ENCODE measurements at places on chromosomes 3 and 15.

GRCh38 chr3:183515968-183516851 is 39.3 kb downstream of the KLHL6 start:
- DNase-seq: peak; percentile 26

GRCh38 chr15:44536302-44536961 is 515 bp upstream of the EIF3J start:
- DNase-seq: no peak

GRCh38 chr3:13235897-13236296 is 162.7 kb upstream of the IQSEC1 start:
- no peak for DNase-seq

- DNase-seq: no peak
Measured at GRCh38 chr3:158709666-158710083, 22.6 kb downstream of the RARRES1 start.

DNA sequence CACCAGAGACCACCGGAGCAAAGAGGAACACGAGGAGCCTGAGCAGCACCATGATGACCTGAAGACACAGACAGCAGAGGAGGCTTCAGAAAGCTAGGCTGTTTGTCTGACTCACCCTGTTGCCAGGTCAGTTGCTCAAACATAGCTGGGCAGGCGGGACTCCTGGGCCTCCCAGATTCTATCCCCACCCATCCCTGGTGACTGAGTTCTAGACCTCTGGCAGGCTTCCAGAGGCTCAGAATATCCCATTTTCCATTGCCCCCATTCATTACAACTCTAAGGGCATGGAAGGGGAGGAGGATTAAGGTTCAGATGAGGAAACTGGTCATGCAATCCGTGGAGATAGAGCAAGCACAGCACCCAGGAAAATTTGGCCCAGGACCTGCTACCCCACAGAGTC is at the start of gene CDHR4:
Gene CDHR4, minus strand, starts transcription at position 113 of the 400 bp plus-strand sequence. Its CDS starts 61 bp downstream, at position 52.
- DNase-seq: no peak

- DNase-seq: no peak
Measured at GRCh38 chr3:155404486-155404885, 111.0 kb upstream of the STRIT1 start.

DNA sequence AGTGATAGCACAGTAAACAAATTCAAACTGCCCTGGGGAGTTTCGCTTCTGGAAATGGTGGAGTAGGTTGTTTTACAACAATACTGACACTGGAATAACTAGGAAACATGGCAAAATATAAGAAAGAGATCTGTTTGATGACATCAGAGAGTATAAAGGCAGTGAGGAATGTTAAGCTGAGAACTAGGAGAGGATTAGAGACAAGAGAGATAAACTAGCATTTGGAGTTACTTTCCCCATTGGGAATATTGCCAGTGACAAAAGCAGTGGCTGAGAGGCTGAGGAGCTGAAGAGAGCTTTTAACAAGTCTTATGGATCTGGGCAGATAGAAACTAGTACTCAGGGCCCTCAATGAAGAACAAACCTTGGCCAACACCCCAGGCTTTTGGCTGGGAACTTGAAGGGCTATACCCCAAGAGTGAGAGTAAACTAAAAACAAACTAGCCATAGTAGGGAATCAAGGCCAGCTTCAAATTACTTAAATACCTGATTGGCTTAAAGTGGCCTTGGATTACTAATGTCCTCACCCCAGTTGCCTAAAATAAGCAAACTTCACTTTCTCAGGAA is 280.4 kb downstream of the KLF13 start:
- DNase-seq: no peak

DNA sequence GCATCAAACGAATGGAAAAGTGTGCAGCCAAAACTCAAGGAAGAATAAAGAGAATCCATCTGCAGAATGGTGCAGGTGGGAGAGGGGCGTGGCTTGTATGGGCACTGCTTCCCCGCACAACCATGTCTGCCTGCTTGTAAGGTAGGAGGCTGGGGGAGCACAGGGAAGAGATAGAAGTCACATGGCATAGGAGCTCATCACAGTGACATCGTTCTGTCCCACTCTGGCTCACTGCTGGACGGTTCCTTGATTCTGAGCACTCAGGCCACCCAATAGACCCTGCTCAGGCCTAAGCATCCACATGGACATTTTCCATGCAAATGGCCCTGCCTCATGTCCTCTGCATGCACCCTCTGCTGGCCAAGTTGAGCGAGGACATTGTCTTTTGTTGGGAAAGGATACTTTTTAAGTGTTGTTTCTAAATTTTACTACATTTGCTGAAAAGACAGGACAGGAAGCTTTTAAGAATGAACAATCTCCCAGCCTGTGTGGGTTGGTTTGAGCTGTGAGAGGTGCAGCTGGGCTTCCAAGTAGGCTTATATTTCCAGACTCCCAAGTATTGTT is 3.1 kb downstream of the MYLK start:
- DNase-seq: no peak

DNA sequence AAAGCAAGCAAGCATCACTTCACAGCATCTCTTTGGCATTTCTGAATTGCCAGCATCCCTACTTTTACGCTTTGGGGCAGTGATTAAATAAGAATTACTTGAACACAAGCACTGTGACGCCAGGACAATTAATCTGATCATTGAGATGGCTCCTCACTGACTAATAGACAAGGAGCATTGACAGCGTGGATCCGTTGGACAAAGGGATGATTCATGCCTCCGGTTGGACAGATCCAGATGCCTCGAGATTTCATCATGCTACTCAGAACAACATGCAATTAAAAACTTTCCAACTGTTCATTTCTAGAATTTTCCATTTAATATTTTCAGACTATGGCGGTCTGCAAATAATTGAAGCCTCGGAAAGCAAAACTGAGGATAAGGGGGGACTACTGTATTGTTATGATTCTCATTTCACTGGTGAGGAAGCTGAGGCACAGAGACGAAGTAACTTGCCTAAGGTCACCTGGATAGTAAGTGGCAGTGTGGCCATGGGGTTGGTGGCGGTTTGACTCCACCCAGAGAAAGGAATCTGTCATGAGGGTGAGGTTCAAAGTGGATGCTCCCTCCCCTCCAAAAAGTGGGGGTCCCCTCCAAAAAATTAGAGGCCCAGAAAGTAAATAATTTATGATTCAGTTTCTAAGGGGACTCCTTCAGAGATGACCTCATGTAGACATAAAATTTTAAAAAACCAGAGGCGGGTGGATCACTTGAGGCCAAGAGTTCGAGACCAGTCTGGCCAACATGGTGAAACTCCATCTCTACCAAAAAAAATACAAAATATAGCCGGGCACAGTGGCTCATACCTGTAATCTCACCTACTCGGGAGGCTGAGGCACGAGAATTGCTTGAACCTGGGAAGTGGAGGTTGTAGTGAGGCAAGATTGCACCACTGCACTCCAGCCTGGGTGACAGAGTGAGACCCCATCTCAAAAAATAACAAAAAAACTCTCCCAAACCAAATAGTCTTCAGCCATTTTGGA is 12.3 kb upstream of the PGPEP1L start:
- no peak for DNase-seq

DNA sequence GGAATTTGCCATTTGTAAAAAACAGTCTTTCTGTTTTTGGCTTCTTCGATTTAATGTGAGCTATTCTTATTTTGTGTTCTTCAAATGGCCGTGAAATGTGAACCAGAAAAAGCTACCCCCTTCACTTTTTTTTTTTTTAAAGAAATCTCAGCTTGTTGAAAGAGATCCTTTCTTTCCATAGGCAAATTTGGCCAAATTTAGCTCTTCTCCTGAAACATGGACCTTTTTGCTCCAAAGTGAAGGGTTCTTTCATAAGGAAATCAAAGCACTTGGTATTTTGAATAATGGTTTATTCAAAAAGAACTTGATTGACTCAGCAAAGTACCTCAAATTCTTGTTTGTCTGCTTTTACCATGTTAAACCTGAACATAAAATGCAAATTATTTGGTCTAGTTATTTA is 10.1 kb downstream of the RCN2 start:
- DNase-seq: no peak

- no peak for DNase-seq
Measured at GRCh38 chr3:80351201-80351600, 583.4 kb upstream of the ROBO1 start.

DNA sequence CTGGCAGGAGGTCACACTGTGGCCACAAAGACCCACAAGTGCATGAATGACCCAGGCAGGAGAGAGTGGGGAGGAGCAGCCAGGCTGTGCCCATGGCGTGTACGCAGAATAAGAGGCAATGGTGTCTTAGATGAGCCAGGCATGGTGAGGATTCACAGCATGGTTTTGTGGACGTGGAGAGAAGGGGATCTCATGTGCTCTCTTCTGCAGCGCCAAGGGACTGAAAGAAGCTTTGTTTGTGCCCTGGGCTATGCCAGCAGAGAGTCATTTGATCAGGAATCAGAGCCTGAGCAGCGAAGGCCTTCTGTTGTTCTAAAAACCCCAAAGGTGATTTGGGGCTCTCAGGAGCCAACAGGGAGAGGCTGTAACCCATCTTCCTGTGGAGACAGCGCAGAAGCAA is 18.7 kb upstream of the RPP14 start:
- DNase-seq: no peak

DNA sequence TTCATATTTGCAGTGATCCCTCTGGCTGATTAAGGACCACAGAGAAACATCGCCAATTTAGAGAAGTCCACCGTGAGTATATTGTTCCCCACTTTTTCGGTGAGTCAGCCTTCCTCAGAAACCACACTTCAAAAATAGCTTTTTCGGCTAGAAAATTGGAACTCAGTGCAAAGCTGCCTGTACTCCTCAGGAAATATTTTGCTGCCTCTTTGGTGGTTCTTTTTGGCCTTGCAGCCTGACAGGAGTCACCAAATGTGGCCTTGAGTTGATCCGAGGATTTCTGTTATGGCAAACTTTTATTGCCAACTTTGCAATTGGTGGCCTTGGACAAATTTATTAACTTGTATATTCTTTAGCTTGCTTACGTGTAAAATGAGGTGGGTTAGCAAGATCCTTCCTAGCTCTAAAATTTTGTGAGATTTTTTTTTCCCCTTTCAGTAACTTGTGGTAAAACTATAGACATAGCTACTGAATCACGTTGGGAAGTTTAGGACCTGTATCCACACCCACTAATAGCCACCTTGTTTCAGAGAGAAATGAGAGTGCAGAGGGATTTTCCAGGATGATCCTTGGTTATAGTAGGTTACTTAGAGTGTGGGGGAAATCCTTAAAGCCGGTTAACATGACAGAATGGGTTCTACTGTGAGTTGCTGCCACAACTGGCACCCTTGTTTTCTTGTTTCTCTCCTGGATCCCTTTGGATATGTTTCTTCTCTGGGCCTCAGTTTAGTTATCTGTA is 9.9 kb downstream of the ARL6IP5 start:
- no peak for DNase-seq

GRCh38 chr3:125331243-125331642 is 43.9 kb downstream of the ZNF148 start:
- DNase-seq: no peak

DNA sequence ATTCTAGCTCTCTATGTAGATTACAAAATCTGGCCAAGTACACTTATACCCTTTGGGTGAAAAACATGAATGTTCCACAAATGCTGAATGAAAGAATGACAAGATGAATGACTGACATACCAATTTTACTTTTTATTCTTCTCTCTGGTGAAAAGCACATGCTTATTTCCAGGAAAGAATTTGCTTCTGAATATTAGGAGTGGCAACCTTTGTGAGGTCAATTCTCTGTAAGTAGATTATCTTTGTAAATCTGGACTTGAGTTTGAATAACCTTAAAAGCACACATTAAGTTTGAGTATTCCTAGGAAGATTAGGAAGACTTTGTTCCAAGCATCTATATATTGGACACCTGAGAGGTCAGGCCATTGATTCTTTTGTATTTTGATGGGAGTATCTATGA is 78.1 kb upstream of the P2RY1 start:
- DNase-seq: no peak

DNA sequence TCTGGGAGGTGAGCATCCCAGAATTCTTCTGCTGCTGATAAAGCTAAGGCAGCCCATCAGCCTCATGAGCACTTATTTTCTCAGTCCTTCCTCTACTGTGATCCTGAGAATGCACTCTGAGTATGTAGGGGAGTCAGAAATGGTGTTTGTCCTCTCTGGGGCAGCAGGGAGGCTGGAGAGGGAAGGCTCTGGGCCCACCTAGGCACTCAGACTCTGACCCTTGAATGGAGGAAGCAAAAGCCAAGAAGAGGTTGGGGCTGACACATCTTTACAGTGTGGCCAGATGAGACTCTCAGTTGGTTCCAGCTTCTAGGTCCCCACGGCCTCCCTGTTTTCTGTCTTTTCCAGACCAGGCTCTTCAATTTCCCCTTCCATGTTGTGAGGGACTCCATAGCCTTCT is 36.1 kb upstream of the BLM start:
- no peak for DNase-seq

Measured in stimulated activated CD4-positive, alpha-beta T cell treated with anti-CD3 and anti-CD28 coated beads, Interleukin-4, amount 100 ng/mL, for 48 hours (primary cell).